Dermis blood vessel endothelial cell (primary cell): ENCODE measurements at places on chromosomes 3 and 15.

DNA sequence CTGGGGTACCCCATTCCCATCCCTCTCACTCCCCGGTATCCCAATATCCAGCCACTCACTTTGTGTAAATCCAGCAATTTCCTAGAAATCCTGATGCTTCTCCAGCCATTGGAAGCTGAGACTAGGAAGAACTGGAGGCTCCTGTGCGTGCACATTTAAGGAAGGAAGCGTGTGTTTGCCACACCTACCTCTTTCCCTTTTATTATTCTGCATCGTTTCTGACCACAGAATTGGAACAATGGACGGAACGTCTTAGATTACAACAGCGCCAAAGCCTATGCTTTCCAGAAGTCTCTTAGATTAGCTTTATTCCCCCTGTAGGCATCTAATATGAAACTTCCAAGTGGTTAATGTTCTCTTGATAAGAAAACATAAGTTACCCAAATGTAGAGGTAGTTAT, 234.8 kb upstream of the TRIM42 start:
- peak; percentile 27 for DNase-seq

DNA sequence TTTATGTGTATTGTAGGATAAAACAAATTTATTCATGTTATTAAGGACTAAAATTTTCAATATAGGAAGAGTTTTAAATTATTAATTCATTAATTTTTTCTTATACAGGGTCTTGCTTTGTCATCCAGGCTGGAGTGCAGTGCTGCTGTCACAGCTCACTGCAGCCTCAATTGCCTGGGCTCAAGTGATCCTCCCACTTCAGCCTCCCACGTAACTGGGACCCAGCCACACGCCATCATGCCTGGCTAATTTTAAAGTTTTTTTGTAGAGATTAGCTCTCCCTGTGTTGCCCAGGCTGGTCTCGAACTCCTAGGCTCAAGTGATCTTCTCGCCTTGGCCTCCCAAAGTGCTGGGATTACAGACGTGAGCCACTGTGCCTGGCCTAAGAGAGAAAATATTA, 14.7 kb downstream of the CCNB2 start:
- DNase-seq: no peak

GRCh38 chr15:85941186-85941855, 138.3 kb upstream of the AGBL1 start:
- no peak for DNase-seq

DNA sequence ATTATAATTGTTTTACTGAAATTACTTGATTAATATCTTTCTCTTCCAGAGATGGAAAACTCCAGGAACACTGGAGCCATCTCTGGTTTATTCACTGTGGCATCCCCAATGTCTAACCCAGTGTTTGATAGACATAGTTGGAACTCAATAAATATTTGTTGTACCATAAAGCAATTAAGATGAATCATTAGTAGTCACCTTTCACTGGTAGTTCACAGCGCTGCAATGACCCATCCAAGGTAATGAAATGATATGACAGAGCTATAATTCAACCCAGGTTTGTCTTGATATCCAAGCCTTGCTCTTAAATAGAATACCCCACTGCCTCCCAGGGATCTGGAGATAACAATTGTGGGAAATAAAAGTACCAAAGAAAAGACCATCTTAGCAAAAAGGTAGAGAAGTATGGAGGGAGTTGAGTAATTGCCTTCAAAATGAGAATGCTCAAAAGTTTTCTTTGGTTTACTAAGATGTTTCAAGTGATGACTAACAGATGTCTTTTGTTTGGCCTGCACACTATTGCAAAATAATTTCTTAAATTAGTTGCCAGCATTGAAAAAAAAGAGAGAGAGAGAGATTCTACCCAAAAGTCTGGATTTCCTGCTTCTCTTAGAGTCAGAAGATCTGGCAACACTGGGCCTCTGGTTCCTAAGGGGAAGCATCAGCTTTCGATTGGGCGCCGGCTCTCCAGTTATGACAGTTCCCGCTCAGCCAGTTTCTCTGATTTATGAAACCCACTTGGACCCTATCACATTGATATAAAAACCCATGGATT, 348.5 kb downstream of the ERC2 start:
- DNase-seq: no peak

DNA sequence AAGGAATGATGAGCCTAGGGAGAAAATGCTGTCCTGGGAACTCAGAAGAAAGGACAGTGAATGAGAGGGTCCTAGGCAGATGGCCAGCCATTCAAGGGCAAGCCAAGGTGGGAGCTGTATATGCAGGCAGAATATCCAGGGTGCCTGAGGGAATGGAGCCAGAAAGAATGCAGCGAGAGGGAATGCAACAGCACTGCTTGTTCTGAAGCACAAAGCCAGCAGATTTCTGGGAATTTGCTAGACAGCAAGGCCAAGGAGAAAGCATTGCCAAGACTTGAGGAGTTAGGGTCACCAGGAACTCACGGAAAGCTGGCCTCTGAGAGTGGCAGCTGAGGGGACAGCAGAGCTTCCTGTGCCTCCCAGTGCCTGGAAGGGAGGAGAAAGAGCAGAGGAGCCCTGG, 200.6 kb downstream of the MYRIP start:
- DNase-seq: no peak

GRCh38 chr3:133460809-133461208, 61.0 kb downstream of the BFSP2 start:
- no peak for DNase-seq

GRCh38 chr3:82080792-82081191, 319.3 kb upstream of the GBE1 start:
- peak; percentile 67 for DNase-seq

DNA sequence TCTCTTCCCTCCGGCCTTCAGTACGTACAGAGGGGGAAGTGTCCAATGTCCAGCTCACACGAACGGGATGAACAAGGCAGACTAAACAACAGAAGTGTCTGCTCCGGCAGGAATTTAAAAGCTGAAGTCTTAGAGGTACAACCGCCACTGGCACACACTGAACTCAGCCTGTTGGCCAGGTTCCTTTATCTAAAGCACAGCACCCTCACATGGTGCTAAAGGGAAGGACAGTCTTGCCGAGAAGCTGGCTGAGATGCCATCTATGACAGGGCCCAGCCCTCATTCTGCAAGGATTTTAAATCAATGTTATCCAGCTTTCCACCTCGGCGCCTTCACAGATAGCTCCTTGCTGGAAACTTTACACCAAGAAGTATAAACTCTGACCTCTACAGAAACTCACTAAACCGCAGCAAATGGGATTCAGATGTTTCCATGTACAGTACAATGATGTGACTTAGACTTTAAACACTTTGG, 2.8 kb downstream of the ADAMTS17 start:
- peak; percentile 61 for DNase-seq

DNA sequence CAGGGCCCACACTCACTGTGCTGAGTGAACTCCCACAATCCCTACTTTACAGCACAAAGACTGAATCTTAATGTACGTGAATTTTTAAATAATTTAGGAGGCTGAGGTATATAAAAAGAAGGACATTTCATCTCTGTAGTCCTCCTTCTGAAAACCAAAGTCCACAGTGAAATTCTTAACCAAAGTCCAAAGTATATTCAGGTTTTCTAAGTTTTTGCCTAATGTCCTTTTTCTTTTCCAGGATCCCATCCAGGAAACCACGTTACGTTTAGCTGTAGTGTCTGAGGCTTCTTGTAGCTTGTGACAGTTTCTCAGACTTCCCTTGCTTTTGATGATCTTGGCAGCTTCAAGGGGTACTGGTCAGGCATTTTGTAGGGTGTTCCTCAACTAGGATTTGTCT, 44.5 kb downstream of the SCAP start:
- DNase-seq: no peak

- DNase-seq: peak; percentile 10
Measured at GRCh38 chr3:34015204-34016142, 217.0 kb downstream of the PDCD6IP start.

- no peak for DNase-seq
Measured at GRCh38 chr3:122972141-122972540, 55.4 kb downstream of the SEMA5B start.

- no peak for DNase-seq
Measured at GRCh38 chr3:32888739-32889138, 62.7 kb upstream of the CCR4 start.

DNA sequence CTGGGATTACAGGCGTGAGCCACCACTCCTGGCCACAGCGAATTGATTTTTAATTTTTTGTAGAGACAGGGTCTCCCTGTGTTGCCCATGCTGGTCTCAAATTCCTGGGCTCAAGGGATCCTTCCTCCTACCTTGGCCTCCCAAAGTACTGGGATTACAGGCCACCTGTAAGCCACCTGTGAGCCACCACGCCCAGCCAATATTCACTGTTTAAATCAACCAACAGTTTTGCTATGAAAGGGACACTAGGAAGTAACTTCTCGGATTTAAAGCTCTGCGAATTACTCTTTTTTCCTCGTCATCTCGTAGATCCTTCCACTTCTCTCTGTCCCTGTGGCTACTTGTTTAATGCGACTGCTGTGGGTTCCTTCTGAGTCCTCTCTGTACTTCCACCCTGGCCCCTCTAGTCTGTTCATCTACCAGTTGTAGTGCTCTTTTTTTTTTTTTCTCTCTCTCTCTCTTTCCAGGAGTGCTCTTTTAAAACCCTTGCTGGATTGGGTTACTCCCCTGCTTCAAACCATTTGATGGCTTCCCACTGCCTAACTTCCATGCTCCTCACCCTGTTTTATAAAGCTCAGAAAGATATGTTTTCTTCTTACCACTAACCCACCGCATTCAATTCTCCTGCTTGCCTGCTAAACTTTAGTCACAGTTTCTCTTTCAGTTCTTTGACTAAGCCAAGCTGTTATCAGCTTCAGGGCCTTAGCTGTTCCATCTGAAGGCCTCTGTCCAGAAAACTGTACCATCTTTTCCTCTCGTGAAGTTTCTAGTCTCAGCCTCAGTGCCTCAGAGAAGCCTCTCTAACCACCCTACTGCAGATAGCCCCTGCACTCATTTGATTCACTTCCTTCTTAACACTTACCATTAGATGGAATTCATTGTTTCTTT, 12.4 kb downstream of the RTF1 start:
- DNase-seq: no peak

DNA sequence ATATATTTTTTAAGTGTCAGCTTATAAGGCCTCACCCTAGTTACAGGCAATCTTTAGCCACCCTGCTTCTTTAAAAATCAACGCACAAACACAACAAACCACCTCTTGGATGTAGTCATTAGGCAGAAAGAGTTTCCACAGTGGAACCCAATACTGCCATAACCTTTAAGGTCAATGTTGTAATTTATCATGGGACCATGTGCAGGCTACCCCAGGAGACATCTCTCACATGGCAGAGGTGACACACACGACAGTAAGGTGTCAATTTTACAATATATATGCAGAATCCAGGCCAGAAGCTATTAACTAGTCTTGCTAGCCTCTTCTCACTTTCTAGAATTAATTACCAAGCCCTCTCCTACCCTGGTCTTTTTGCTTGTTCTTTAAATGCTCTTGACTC, 336.5 kb downstream of the MAGI1 start:
- no peak for DNase-seq

DNA sequence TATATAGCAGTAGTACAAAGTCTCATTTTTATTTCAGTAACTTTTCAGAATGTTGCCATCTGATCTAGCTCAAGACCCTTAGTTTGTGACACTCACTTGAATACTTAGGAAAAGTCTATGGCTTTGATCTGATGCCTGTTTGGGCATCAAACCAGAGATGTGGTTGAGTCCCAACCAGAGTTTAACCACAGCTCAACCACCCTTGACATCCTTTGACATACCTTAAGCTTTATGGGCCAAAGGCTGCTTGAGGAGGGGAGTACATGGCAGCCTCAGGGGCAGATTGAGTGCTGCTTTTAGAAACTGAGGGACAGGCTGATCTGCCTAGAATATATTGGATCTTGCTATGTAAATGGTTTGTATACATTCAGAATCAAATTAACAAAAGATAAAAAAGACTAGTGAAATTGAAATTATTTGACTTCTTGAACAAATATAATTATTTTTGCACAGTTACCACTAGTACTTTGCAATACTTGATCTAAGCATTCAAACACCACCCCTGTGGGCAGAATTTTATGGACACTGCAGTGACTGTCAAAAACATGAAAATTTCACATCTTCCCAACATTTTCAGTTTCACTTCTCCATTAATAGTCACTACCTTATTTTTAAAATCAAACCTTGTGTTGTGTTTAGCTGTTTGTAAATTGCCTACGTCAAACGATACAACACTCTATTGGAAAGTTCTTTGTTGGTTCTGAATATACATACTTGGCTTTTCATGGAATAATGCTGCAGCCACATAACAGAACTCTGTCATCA, 199.8 kb downstream of the UBE2E2 start:
- no peak for DNase-seq

DNA sequence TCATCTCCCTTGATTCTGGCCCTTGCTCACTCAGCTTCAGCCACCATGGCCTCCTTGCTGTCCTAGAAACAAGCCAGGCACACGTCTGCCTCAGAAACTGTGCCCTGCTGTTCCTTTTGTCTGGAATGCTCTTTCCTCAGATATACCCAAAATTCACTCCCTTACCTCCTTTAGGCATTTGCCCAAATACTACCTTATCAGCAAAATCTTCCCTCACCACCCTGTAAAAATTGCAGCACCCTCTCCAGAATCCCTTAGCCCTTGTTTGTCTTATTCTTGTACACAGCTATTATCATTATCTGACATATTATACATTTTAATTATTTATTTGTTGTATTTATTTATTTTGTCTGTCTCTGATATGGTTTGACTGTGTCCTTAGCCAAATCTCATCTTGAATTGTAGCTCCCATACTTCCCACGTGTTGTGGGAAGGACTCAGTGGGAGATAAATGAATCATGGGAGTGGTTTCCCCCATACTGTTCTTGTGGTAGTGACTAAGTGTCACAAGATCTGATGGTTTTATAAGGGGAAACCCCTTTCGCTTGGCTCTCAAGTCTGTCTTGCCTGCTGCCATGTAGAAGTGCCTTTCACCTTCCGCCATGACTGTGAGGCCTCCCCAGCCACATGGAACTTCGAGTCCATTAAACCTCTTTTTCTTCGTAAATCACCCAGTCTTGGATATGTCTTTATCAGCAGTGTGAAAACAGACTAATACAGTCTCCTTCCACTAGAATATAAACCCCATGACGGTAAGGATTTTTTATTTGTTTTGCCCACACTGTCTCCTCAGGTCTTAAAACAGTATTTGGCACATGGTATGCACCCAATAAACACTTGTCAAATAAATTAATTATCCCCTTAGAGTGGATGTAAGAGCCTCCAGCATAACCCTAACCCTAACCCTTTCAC, 60.0 kb upstream of the STT3B start:
- DNase-seq: no peak

- no peak for DNase-seq
Measured at GRCh38 chr15:74626752-74627692, 11.4 kb downstream of the CLK3 start.

DNA sequence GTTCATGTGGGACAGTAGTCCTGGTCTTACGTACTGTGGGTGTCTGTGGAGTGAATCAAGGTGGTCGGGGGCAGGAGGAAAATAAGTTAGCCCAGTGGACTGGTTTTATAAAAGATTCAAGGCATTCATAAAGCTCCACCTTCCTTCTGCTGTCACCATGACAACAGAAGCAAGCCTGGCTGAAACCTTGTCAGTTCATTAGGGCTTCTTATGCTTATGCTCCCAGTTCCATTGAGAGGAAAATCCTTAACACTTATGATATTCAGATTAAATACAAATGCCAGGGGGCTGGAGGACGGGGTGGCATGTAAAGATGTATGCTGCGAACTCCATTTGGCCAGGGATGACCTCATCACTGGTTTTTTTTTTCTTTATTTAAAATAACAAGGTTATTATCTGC, 283.1 kb upstream of the ATP10A start:
- DNase-seq: no peak
